ENCODE measurements at places on chromosomes 4 and X.
A peak's percentile ranks its signal among the peaks of the same experiment; 100 is the strongest.

GRCh38 chr4:116870686-116871085 is 214.7 kb downstream of the TRAM1L1 start:
- DNase-seq: no peak

GRCh38 chr4:1994938-1995337 is 13.8 kb downstream of the NELFA start:
- DNase-seq: no peak

DNA sequence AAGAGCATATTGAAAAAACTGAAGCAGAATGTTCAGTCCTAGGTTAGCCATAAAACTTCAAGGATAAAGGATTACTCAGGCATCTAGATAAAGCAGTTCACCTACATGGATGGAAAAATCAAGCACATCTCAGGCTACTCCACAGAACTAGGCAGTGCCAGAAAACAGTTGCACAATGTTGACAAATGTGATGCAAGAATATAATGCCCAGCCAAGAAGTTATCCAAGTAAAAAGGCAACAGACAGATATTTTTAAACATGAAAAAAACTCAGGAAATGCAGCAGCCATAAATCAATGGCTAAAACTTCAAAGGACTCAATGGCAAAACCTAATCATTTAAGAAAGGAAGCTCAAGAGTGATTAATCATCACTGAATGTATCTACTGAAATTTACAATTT is 456.0 kb upstream of the FAM241A start:
- DNase-seq: no peak

- DNase-seq: no peak
Measured at GRCh38 chr4:78784236-78784865, 8.2 kb downstream of the BMP2K start.

DNA sequence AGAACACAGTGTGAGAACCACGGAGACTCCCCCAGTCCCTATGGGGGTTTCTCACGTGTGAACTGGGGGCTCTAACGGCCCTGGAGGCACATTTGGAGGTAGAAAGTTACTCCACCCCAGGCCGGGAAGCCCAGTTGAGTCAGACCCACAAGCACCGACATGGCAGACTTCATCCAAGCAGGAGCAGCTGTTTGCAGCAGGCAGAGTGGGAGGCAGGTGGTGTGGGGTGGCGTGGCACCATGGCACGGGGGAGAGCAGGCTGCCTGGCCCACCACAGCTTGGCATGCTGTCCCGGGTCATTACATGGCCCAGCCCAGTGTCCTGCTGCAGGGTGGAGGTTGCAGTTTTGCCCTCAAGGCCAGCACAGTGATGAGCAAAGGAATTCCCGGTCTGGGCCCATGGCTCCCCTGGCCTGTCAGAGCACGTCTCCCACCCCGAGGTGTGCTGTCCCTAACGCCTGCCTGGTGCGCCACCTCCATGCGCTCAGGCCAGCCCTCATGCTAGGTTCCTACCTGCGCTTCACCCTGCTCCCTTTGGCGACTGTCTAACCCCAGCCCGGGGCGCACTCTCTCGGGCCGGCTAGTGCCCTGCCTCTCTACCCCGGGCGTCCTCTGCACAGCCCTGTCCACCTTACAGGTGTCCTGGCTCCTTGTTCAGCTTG is 90.6 kb upstream of the AFAP1 start:
- DNase-seq: no peak

DNA sequence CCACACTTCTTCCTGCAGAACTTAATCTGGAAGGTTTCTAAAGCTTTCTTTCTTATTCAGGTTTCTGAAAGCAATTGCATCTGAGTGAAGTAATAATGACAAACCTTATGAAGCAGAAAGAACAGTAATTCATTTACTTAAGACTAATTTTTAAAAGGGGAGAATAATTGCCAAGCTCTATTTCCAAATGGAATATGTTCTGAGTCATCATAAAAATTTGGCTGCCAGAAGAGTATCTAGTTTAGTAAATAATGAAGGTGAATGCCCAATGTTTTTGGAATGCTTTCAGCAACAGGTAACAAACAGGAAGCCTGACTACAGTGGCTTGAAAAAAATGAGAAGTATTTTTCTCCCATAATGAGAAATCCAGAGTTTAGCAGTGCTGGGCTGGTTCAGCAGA is 227.3 kb upstream of the TET2 start:
- DNase-seq: no peak

DNA sequence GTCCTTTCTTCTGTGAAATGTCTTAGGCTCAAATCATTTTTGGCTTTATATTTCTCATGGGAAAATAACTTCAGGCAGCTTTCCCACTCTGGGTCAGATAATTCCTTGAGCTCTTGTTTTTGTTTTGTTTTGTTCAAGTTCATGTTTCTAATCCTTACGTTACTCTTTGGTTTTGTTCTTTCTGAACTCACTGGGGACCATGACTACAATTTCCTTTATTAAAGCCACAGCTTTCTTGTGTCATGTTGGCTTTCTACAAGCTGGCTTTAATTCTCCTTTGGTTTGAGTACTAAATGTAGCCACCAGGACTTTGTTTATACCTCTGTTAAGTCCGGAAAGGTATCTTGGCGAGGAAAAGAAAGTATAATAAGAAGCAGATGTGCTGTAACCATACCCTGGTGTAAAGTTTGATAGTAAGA is 30.8 kb upstream of the ANXA3 start:
- no peak for DNase-seq

GRCh38 chrX:66200050-66200664 is 36.1 kb downstream of the HEPH start:
- DNase-seq: no peak

- DNase-seq: no peak
Measured at GRCh38 chr4:38002451-38003071, 42.4 kb downstream of the PTTG2 start.

- DNase-seq: no peak
Measured at GRCh38 chrX:11724122-11725017, 33.7 kb upstream of the MSL3 start.

GRCh38 chr4:74539044-74539790 is 94.3 kb downstream of the AREG start:
- DNase-seq: no peak

DNA sequence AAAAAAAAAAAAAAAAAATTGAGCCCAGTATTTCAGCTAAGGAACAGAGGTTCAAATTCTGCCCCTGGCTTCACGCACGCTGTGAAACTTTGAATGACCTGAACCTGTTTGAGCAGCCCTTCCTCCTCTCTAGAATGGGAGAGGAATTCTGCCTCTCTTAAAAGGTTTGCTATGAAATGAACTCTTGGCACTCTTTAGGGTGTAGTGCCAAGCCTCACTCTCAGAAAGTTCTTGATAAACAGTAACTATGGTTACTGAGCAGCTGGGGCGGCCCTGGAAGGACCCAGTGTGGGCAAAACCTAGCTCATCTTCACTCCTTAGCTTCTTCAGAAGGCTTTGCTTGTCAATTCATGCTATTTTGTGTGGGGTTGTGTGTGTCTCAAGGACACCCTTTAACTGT is 73.7 kb downstream of the GEMIN8 start:
- DNase-seq: no peak

DNA sequence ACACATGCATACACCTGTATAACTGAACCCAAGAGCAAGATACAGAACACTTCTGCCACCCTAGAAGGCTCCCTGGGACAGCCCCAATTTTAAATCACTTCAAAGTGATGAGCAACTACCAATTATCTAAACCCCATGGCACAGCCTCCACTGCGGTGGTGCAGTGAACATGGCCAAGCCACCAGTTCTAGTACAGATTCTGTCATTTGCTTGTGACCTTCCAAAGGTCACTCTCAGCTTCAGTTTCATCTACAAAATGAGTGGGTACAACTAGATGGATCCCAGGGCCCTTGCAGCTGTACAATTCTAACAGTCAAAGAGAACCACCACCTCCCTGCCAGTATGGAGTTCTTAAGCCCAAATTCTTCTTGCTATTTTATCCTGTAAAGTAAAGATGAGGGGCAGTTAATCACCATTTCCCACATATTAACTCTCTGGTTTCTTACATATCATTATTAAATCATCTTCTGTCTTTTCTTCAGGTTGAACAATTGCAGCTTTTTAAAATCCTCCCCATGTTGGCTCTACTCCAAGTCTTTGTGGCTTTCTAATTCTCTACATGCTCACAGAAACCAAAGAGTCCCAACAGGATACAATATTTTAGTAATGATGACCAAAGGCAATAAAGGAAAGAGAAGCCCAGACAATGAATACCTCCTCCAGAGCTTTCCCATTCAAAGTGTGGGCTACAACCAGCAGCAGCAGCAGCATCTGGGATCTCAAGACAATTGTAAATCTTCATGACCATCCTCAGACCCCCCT is 39.0 kb upstream of the GPM6B start:
- DNase-seq: no peak

DNA sequence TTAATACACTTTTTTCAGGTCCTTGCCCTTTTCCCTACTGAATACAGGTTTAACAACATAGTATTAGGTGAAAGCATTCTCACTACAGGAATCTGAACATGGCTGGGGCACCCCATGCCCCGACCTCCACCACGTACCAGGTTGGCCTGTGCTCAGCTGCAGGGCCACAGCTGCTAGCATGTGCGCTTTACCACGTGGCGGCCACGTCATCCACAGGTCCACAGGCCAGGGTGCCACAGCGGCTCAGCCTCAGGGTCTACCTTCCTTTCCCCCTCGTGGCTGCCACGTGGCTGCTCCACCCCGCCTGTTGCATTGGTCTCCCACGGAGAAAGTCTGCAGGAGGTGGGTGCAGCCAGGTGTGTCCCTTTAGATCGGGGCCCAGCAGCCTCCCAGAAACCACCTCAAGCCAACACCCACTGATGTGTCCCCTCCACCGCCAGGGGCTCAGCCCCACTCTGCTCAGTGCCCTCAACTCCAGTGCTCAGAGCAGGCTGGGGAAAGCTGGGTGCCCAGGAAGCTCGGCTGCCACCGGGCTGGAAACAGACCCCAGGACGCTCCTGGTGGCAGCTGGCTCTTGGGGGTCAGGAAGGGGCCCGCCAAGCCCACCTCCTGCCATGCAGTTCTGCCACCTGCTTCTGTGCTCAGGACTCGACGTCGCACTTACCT is 17.8 kb downstream of the CTBP1 start:
- DNase-seq: no peak

DNA sequence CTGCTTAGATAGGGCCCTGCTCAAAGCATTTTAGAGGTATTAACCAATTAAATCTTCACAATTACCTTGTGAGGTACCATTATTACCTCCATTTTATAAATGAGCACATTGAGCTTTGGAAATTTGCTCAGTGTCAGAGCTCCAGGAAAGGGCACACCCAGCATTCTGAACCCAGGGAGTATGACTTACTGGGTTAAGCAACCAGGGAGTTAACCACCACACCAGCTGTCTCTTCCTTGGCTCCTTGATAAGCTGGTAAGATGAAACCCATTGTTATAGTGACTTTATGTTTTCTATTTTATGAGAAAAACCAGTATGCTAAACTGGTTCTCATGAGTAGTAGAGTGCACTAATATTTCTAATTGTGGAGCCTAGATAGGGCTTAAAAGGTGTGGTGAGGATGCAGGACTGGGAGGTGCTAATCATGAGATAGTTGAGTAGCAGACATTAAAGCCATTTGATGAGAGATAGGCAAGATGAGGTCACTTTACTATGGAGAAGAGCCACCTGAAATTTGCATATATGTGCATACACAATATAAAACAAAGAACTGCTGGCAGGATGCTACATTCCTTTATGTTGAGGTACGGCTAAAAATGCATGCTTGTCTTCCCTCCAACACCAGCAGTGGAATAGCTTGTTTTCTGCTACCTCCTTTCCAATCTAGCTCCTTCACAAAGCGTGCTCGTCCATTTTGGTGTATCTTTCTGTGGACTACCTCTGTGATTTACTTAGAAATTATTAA is 556.1 kb downstream of the SPRY1 start:
- DNase-seq: no peak

DNA sequence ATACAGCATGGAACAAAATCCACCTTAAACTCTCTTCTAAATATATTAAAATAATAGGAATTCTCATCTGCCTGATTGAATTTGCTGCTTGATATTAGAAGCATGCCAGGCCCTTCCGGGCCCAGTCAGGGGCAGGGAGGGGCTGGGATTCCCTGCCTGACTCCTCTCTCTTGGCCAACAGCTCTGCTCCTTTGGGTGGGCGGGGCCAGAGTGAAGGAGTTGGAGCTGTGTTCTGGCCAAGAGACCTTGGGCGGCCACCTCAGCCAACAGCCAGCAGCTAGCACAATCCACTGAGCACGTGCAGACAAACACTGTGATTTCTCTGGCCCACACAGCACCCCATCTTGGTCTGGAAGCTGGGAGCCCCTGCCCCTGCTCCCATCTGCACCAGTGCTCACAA is 140.3 kb downstream of the PJA1 start:
- no peak for DNase-seq

- DNase-seq: no peak
Measured at GRCh38 chr4:110636680-110637407, 14.0 kb upstream of the PITX2 start.

GRCh38 chr4:10629394-10629793 is 55.2 kb downstream of the CLNK start:
- DNase-seq: no peak

- no peak for DNase-seq
Measured at GRCh38 chr4:40719008-40719623, 30.6 kb upstream of the NSUN7 start.

DNA sequence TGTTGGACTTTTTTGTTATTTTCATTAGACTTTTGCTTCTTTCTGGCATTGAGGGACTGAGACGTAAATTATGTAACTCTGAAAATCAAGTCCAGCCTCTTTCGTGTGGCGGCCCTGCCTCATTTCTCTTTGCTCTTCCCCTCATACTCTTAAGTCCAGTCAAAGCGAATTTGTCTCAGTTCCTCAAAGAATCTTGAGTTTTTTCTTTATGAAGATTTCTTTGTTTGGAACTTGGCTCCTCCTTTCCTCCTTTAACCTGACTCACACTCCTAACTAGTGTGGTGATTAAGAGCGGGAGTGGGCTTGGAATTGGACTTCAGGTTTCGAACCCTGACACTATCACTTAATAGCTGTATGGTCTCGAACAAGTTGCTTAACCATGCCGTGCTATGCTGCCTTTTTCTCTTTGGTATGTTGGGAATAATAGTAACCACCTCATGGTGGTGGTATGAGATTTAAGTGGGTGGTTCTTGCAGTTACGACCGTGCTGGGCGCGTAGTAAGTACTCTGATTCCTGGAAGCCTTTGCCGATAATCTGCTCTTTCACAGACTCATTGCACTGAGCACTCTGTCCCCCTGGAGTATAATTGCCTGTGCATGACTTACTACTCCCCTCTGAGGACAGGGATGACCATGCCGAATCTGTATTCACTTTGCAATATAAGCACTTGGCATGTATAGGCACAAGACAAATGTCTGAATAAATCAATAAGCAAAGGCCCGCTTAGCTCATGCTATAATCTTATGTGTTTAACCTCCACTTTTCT is 19.1 kb downstream of the FNIP2 start:
- no peak for DNase-seq

- peak; percentile 67 for DNase-seq
Measured at GRCh38 chr4:6974138-6974848, 64.7 kb downstream of the TBC1D14 start.

- DNase-seq: no peak
Measured at GRCh38 chrX:101729986-101730385, 70.3 kb upstream of the ARMCX2 start.

- DNase-seq: no peak
Measured at GRCh38 chr4:143355540-143356217, 19.0 kb downstream of the GAB1 start.

GRCh38 chr4:151114986-151115385 is 15.6 kb downstream of the RPS3A start:
- no peak for DNase-seq
